ENCODE measurements at places on chromosomes 7 and 10. TPM values are rescaled to one million over a fixed set of nuclear protein-coding genes. Genes with fewer than 3 reads are reported as not detected.

- H3K4me1 ChIP-seq, result peaks cover 22% of the 10 kb centered on the region
- H3K27me3 ChIP-seq, result peaks cover 3% of the 10 kb centered on the region
- no peak overlapping the region for H3K27ac ChIP-seq
- H3K36me3 ChIP-seq, result no peaks in the 10 kb centered on the region
- peak overlapping the region; percentile 56 for H3K4me3 ChIP-seq
- peak; percentile 100 for DNase-seq
Observed at GRCh38 chr7:100965723-100966541, 3.4 kb upstream of the MUC12 start.

DNA sequence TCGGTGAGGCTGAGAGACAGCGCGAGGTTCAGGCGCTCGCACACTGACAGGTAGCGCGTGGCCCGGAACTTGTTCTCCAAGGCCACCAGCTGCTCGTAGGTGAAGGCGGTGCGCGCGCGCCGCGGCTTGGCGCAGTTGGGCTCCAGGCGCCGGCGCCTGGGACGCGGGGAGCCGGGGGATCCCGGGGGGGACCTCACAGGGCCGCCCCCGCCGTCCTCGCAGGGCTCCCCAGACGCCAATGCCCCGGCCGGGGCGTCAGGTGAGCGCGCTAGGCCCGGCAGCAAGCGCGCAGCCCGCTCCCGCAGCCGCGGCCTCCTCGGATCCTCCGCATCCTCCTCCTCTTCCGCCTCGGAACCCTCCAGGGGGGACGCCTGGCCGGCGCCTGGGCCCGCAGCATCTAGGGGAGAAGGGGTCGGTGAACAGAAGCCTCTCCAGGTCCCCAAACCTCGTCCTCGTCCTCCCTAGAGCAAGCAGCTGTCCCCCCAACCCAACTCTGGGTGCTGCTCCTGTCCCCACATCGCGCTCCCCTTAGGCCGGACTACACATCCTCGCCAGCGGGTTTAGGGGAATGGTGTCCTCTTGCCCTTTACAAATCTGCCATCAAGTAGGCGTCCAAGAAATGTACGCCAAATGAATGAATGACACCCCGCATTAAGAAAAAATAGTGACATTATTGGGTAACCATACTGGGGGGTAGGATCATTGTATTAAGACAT is 1.9 kb downstream of the NKX1-2 start:
- H3K4me1 ChIP-seq, result peaks cover 26% of the 10 kb centered on the region
- H3K27ac ChIP-seq, result no peak overlapping the region
- no peaks in the 10 kb centered on the region for H3K36me3 ChIP-seq
- no peak for DNase-seq
- peaks cover 50% of the 10 kb centered on the region for H3K27me3 ChIP-seq

DNA sequence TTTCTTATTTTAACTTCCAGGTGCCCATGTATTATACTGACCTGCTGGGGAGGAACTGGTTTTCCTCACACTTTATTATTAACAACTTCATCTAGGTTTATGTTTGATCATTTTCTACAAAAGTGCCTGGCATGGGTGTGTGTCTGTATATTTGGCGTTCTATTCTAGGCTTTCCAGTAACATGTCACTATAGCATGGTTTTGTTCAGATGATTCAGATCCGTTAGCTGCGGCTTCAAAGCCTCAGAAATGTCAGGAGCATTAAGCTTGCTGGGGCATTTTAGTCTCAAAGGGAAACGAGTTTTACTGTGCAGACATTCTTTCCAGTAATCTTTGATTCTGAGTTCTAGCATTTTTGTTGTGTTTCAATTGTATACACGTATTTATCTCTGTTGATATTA is 2.3 kb downstream of the INPP5A start:
- H3K27ac ChIP-seq, result no peak overlapping the region
- no peak overlapping the region for H3K4me3 ChIP-seq
- H3K36me3 ChIP-seq, result no peaks in the 10 kb centered on the region
- peaks cover 8% of the 10 kb centered on the region for H3K27me3 ChIP-seq
- peaks cover 41% of the 10 kb centered on the region for H3K4me1 ChIP-seq
- DNase-seq, result no peak

DNA sequence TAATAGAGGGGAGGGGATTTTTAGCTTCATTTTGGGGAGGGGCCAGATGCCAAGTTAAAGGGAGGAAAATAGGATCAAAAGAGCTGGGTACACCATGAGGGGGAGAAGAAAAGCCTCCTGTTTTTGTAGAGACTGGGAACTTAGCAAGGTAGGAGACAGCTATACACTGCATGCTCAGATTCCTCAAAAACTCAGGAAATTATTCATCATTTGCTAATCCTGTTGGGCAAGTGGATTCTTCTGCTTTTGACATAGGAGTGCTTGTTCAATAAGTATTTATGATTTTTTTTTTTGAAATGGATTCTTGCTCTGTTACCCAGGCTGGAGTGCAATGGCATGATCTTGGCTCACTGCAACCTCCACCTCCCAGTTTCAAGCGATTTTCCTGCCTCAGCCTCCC is 73.4 kb downstream of the LYZL2 start:
- H3K27me3 ChIP-seq, result no peaks in the 10 kb centered on the region
- H3K4me1 ChIP-seq, result peaks cover 15% of the 10 kb centered on the region
- H3K4me3 ChIP-seq, result no peak overlapping the region
- DNase-seq, result no peak
- H3K36me3 ChIP-seq, result no peaks in the 10 kb centered on the region
- no peak overlapping the region for H3K27ac ChIP-seq

C10orf90 gene
- polyA plus RNA-seq, result 0.21 TPM

DNA sequence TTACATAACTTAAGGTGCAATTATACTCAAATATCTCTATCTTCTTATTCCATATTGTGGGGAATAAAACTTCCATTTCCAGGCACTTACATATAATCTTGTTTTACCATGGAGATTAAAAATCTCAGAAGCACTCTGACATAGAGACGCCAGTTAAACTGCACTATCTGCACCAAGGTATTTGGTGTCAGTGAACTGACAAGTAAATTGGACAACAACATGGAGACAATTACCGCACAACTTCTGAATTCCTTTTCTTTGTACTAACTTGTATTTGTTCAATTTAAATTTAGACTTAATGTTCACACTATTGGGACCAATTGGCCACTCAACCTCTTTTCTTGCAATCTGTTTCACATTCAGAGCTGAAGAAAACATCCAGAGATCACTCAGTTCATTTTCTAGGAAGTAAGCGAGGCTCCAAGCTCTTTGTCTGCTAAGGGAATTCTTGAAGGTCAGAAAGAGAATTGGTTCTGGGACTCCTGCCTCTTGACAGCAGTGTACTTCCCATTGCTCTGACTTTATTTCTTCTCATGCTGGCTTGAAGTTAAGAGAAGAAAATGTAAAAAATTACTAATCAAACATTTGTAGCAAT is 184.7 kb downstream of the CHCHD3 start:
- H3K4me3 ChIP-seq, result no peak overlapping the region
- H3K36me3 ChIP-seq, result peaks cover 2% of the 10 kb centered on the region
- no peaks in the 10 kb centered on the region for H3K27me3 ChIP-seq
- DNase-seq, result no peak
- H3K27ac ChIP-seq, result no peak overlapping the region

CTAGE6 gene
- 0.06 TPM for polyA plus RNA-seq

DNA sequence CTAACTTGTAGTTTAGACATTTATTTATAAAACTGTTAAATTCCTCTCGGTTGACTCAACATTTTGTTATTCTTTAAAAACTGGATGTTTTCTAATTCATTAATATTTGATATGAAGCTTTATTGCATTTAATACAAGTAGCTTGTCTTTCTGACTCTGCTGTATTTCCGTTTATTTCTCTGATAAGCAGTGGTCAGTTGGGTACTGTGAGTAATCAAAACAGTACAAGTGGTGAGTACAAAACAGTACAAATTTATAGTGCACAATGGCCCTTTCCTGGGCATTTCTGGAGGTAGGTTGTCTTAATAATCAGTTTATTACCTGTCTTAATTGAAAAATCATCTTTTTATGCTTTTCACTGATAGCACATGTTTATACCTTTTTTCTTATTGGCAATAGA is 182.7 kb downstream of the CCSER2 start:
- no peaks in the 10 kb centered on the region for H3K36me3 ChIP-seq
- no peak overlapping the region for H3K4me3 ChIP-seq
- no peak for DNase-seq
- H3K4me1 ChIP-seq, result no peaks in the 10 kb centered on the region
- no peak overlapping the region for H3K27ac ChIP-seq
- H3K27me3 ChIP-seq, result no peaks in the 10 kb centered on the region

GRCh38 chr7:2564970-2565540 is 6.3 kb downstream of the IQCE start:
- H3K36me3 ChIP-seq, result no peaks in the 10 kb centered on the region
- DNase-seq, result no peak
- no peaks in the 10 kb centered on the region for H3K27me3 ChIP-seq
- H3K27ac ChIP-seq, result no peak overlapping the region
- H3K4me3 ChIP-seq, result no peak overlapping the region
- H3K4me1 ChIP-seq, result peaks cover 6% of the 10 kb centered on the region

SBDS gene
- polyA plus RNA-seq, result 8.2 TPM

Data from H1 (cell line).